ENCODE measurements at places on chromosomes 16 and 17. TPM values are rescaled to one million over a fixed set of nuclear protein-coding genes. Genes with fewer than 3 reads are reported as not detected.

TLK2 gene
- total RNA-seq, result 33.7 TPM

DNASE1L2 gene
- total RNA-seq, result 0.77 TPM

CD300LD gene
- not detected for total RNA-seq

SPIRE2 gene
- total RNA-seq, result 7.9 TPM

CDK5R1 gene
- 3.8 TPM for total RNA-seq
